Spinal cord (tissue), 10 donors: ENCODE measurements at places on chromosomes 3 and 15. TPM values are rescaled to one million over a fixed set of nuclear protein-coding genes. Genes with fewer than 3 reads are reported as not detected.

DNA sequence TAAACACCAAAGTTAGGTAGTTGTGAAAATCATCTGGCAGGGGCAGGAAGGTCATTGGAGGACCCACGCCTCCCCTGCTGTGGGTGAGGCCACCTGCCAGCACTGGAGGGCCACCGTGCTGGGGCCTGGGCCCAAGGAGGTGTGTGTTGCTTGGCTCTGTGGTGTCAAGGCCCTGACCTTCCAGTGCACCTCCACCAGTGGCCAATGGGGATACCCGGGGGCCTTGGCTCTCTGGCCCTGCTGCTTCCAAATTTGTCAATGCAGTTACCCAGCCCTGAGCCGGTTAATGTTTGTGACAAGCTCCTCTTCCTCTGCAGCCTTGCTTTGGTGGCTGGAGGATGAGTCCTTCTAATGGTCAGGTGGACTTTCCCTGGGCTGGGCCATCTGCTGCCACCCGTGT, 150.2 kb downstream of the KLF13 start:
- DNase-seq: no peak

HTR3D gene
- not detected for total RNA-seq

DNA sequence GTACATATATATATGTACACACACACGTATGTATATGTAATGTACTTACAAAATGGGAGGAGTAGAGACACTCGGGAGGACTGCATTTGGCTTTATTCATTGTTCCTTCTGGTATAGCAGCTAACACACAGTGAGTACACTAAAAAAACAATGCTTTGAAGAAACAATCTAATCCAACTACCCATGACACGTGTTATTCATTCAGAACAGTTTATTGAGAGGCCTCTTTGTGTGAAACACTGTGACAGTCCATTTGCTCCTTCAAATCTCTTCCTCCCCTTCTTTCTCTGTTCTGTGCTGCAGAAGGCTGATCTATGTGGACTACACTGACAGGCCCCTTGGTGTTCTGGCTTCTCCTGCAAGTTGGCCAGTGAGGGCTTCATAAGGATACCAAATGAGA, 1075.9 kb upstream of the CFAP20DC start:
- DNase-seq: no peak

DNA sequence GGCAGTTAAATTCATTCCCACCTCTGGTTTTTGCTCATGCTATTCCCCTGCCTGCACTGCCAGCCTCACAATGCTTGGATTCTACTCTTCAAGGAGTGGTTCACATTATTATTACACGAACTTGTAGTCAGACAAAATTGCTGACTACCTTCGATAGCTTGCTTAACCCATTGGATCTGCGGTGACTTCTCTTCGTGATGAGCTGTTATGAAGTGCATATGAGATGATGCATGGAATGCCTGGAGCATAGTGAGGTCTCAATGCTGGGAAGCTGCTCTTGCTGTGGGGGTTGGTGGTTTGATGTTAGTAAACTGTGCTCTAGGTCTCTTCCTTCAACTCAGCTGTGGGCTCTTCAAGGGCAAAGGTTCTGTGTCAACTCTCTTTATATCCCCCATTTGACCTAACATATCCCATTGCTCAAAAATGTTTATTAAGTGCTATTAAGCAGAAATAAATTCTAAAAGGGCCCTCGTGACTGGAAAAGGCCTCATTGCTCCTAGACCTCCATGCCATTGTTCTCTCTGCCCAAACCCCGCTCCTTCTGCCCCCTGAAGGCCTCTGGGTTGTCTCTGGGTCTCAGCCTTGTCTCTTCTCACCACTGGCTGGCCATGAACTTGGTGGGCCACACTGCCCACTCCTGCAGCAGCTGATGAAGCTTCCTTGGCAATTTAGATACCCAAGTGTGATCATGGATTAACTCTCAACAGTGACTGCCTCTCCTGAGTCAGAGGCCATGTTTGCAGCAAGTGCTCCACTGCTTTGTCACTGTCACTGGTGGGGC, 4.5 kb upstream of the SLCO2A1 start:
- DNase-seq: no peak
